CD4-positive, alpha-beta T cell treated with Interleukin-15 for 4 hours (primary cell): ENCODE measurements at places on chromosomes 6 and 20.

DNA sequence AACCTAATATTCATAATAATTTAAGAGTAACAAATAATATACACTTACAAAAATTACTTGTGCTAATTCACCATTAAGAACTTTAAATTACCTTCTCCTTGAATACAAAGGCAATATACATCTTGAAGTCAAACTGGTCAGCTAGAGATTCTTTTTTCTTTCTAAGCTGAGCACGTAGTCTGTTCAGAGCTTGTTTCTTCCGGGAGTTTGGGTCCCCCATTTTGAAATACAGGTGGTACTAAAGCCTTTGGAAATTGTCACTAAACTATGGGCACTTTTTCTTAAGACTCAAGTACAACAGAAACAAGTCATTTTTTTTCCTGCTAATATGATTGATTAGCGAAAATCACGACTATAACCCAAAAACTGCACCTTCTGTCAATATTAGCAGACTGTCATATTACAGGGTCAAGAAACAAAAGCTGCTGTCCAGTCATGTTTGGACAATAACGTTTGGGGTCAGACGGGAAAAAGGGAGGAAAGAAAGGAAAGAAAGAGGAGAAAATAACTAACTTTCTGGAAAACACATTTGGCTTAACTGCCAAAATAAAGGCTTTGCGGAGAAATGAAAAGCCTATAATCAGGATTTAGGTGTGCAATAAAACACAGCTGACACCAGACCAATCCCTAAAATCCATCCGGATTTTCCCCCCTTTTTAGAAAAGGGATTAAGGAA is 367 bp downstream of the C6orf62 start:
- DNase-seq, result no peak

DNA sequence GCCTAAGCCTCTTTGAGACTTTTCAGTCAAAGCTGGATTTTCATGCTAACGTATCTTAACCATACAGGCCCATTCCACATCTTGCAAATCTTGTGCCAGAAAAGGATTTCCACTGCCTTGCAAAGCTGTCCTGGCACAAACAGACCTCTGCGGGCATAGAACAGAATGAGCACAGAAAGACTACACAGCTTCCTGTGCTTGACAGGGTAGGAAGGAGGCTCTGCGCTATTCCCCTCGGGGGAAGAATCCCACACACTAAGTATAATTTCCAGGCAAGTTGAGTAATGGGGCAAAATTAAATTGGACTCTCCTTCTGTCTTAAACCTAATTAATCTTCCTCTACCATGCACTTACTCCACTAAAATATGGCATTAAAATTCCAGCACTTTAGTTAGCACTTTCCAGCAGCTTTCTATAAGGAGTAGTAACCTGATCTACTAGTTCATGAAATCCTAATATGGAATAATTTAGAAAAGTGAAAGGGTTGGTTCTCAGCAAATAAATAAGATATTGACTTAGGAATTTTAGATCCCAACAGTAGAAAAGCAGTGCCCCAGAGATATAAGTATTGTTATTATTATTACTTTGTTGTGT is 532.1 kb upstream of the JAG1 start:
- DNase-seq, result no peak

DNA sequence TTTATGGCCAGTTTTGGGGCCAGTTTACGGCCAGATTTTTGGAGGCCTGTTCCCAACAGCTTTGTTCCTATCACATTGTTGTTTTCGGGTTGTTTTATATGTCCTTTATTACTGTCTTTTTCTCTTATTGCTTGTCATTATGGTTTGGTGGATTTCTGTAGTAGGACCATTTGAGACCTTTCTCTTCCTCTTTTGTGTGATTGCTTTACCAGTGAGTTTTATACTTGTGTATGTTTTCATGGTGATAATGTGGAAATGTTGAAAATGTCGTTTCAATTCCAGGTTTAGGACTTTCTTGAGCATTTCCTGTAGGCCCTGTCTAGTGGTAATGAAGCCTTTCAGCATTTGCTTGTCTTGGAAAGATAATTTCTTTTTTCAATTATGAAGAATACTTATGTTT is 17.8 kb downstream of the HLA-B start:
- no peak for DNase-seq

- DNase-seq, result no peak
These were observed 6.7 kb upstream of the BPIFB6 start for GRCh38 chr20:33024609-33025317.

DNA sequence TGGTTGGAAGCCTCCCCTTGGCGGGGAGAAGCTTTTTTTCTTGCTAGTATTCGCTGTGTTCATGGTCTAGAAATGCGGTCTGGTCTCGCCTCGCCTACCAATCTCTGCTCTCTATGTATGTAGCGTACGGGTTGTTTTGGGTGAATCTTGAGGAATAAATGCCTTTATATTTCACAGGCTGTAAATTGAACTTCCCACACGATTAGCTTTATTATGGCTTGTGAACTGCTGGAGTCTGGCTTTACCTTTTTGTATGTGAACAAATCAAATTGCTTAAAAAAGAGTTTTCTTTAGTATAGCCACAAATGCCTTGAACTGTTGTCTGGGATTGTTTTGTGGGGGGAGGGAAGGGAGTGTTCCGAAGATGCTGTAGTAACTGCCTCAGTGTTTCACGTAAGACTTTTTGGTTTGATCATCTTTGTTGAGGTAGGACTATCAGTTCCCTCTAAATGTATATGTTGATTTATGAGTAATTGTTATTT is 2.2 kb downstream of the INSM1 start:
- DNase-seq, result no peak

- DNase-seq, result no peak
These were observed 8.5 kb downstream of the ARG1 start for GRCh38 chr6:131581523-131581922.

DNA sequence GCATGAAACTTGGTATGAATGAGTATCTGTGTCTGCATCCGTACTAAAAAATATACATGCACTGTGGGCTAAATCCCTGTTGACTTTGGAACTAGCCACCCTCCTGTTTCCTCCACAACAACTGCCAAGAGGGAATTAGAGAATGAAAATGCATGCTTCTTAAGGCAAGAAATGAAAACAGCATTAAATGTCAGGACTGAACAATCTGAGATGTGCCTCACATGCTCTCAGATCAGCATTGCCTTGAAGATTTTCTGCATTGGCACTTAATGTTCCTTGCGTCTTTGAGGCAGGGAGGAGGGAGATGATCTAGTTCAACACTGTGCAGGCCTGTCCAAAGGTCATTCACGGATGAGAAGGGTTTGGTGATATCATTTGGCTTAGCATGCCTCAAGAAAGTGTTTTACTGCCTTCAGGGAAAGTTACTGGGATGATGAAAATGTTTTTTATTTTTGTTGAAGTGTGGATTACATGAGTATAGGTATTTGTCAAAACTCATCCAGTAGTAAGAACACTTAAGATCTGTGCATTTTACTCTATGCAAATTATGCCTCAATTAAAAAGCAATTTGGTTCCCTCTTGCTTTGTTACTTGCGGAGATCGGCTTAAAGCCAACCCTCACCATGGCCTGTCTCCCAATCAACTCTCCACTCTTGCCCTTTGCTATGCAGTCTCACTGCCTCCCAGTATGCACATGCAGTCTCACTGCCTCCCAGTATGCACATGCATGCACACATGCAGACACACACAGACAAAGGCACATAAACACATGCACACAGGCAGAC is 47.5 kb upstream of the RIN2 start:
- no peak for DNase-seq

DNA sequence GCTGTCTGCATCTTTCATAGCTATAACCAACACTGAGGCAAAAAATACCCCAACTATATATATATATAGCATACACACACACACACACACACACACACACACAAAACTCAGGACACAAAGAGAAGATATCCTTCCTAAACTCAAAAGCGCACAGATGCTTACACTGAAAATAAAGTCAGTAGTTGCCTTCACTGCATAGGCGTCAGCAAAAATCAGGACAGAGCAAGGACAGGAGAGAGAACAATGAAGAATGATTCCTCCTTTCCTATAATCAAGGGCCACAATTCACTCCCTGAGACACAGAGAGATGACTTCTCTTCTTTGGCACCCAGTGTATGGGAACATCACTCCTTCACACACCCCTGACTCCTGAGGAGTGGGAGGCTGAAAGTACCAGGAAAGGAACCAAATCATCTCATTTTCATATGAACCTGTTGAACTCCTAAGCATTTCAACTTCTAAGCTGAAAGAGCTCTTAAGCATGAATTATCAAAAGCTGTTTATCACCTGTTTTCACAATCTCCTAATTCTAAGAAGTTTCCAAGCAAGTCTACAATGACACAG is 141.4 kb downstream of the HIVEP2 start:
- DNase-seq, result no peak

GRCh38 chr6:15628499-15629131 is 34.2 kb downstream of the DTNBP1 start:
- DNase-seq, result peak; percentile 40

DNA sequence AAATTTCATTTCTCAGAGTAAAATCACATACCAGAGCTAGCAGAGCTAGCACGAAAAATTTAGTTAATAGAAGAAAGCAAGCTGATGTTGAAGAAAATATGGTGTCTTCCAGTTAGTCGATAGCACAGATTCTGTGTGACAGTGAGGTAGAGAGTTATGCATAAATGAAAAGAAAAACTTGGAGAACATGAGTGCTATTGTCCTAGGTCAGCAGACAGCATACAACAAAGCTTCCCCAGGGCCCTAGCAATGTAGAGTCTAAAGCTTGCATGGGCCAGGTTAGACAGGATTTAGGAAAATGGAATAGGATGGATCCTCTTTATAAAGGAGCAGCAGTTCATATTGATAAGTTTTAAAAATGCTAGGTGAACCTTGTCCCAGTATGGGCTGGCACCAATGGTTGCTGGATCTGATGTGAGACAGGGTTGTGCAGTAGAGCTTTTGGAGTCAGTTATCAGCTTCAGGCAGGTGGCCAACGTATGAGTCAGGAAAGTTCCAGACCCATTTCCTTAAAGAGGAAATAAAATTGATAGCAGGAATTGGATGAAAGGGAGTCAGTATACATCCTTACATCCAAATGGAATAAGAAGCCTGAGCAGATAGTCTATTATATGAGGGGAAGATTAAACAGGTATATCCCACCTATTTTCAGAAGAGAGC is 277.2 kb downstream of the FRK start:
- DNase-seq, result no peak

DNA sequence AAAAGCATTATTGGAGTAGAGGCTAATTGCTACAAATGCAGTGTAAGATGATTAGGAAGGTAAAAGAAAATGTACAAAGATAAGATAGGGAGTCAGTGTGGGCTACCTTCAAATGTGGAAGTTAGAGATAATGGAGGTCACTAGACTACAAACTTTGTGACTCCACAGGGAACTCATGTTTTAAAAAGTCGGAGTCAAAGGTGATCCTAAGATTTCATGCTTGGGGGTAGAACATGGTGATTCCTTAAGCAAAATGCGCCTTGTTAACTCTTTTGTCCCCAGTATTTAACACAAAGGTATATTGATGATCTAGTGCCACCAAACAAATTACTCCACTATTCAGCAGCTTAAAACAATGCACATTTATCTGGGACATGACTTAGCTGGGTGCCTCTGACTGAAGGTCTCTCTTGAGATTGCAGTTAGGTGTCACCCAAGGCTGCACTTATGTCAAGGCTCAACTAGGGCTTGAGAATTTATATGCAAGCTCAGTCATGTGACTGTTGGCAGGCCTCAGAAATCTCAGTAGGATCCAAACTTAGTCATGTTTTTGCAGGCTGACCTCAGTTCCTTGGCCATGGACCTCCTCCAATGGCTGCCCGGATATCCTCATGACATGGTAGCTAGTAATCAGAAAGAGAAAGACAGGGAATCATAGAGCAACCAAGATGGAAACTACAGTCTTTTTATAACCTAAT is 11.4 kb upstream of the SNX9 start:
- DNase-seq, result no peak

- peak; percentile 71 for DNase-seq
These were observed 20.6 kb upstream of the HLA-F start for GRCh38 chr6:29702519-29703103.

GRCh38 chr6:157579467-157580031 is 198.6 kb downstream of the ZDHHC14 start:
- no peak for DNase-seq

DNA sequence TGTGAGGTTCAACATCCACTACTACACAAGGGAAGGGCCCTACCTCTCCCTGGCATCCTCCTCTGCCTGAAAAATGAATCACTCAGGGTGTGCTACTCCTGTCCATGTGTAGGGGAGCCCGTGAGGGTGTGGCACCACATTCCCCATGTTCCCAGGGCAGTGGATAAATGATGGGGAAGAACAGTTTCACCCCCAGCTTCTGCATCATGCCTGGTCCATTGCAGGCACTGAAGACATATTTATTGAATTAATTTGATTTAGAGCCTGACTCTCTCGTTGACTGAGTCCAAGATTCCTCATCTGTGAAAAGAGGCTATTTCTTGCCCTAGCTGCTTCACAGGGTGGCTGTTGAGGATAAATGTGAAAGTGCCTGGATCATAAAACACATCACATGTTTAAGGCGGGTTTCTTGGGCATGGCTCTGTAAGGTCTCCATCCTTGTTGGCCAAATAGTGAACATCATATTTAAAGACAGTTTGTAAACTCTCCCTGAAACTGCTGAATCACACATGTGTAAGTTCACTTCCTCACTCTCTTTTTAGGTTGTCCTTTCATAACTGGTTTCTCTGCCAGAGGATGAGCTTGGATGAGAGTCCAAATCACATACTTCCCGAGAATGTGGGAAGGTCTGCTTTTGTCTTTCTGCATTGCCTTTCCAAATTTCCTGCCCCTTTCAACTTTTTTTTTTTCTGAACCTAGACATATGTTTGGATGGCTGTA is 79.7 kb upstream of the FYN start:
- DNase-seq, result no peak

GRCh38 chr6:13190376-13190775 is 138.0 kb downstream of the TBC1D7 start:
- no peak for DNase-seq

DNA sequence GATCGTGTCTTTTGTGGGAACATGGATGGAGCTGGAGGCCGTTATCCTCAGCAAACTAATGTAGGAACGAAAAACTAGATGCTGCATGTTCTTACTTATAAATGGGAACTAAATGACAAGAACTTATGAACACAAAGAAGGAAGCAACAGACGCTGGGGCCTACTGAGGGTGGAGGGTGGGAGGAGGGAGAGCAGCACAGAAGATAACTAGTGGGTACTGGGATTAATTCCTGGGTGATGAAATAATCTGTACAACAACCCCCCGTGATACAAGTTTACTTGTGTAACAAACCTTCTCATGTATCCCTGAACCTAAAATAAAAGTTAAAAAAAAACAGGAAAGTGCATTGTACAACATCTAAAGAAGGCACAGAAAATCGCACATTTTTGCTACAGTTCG is 59.0 kb upstream of the TMEM170B start:
- DNase-seq, result no peak

- no peak for DNase-seq
These were observed 84.3 kb downstream of the CTNNBL1 start for GRCh38 chr20:37777988-37778659.

DNA sequence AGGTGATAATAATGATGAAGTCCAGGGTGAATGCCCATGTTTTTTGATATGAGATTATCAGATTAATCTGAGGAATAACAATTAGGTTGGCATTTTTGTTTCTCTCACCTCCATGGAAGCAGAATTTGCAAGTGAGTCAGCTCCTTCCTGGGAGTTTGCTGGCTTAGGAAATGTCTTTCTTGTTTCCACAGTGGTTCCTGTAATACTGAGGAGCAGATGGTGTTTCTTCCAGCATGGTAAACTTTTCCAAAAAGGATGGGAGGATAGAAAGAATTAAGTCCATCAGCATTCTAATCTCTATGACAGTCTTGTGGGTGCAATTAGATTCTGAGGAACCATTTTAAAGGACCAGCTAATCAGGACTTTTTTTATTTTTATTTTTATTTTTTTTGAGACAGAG is 40.5 kb downstream of the SNAP25 start:
- DNase-seq, result no peak
